ENCODE measurements at places on chromosomes 16 and 17. TPM values are rescaled to one million over a fixed set of nuclear protein-coding genes. Genes with fewer than 3 reads are reported as not detected.

Gene PABPN1L
- 0.38 TPM for total RNA-seq

Gene KRT16
- total RNA-seq, result 0.66 TPM

Gene NAGS
- 0.88 TPM for total RNA-seq

Gene P2RX5
- total RNA-seq, result 3.0 TPM

Gene MMP28
- 4.2 TPM for total RNA-seq

Gene PYY
- not detected for total RNA-seq

Gene IST1
- 264 TPM for total RNA-seq

Gene C17orf78
- total RNA-seq, result not detected

Gene PRR11
- total RNA-seq, result 255 TPM
